ENCODE measurements at places on chromosomes 5 and 9.

- DNase-seq, result no peak
Observed at GRCh38 chr5:78809444-78809843, 160.9 kb upstream of the LHFPL2 start.

- DNase-seq, result no peak
Observed at GRCh38 chr5:55577353-55578060, 42.7 kb upstream of the PLPP1 start.

- DNase-seq, result no peak
Observed at GRCh38 chr5:119655061-119655460, 25.7 kb downstream of the FAM170A start.

DNA sequence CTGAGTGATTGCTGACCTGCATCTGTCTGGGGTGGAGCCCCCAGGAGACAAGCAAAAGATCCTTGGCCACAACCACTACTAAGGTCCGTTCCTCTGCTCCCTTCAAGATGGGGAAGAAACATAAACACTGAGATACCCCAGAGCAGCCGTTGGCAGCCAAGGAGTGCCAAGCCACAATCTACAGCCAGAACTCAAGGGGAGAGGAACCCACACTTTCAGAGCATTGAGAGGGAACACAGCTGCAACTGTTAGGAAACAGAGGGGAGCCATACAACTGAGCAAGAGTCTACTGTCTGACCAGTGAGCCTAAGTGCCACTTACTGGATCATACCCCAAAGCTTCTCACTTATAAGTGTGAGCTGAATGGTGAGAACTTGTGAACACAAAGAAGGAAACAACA, 44.6 kb upstream of the ADRB2 start:
- no peak for DNase-seq

DNA sequence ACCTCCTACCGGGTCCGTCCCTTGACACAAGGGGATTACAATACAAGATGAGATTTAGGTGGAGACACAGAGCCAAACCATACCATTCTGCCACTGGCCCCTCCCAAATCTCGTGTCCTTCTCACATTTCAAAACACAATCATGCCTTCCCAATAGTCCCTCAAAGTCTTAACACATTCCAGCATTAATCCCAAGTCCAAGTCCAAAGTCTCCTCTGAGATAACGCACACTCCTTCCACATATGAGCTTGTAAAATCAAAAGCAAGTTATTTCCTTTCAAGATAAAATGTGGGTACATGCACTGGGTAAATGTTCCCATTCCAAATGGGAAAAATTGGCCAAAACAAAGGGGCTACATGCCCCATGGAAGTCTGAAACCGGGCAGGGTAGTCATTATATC, 463.9 kb upstream of the CDH9 start:
- DNase-seq, result no peak

DNA sequence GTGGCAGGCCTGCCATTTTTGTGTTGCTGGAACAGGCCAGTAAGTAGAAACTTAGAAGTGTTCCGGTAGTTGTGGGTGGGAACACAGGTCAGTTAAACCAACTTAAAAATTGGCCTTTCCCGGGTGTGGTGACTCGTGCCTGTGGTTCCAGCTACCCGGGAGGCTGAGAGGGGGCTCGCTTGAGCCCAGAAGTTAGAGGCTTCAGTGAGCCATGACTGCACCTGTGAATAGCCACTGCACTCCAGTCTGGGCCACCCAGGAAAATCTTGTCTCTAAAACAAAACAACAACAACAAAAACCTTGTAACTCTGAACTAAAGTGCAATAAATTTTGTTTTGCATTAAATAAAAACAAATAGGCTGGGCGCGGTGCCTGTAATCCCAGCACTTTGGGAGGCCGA, 1.4 kb upstream of the NHP2 start:
- no peak for DNase-seq

DNA sequence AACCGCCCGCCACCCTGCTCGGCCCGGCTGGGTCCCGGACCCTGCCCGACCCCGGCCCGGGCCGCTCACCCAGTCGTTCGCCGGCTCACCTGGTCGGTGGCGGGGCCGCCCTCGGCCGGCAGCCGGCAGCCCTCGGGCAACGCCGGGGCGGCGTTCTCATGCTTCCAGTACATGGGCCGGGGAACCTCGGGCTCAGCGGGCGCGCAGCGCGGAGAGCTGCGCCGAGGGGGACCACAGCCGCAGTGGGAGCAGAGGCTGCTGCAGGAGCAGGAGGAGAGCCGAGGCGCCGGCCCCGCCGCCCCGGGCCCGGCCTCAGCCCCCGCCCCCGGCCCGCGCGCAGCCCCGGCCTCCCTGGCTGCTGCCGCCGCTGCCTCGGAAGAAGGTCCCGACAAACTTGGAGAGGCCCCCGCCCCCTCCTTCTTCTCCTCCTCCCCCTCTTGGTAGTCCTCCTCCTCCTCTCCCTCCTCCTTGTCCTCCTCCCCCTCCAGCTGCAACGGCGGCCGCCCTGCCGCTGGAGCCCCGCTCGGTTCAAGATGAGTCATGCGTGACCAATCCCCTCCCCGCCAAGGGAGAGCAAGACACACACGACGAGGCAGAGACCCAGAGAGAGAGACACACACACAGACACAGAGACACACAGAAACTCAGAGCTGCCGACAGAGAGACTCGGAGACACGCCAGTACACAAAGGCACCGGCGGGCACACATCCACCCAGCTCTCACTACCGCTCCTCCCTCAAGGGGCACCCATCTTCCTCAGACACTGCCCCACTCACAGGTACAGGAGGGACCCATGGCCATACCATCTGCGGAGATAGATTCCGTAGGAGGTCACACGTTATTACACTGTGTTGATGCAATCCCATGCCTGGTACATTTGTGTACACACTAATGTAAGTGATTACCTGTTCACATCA, at the start of gene LHX6:
LHX6 (minus strand) TSS at position 390 of the 917 bp plus-strand sequence; CDS start at position 173, 217 bp downstream.
- no peak for DNase-seq

DNA sequence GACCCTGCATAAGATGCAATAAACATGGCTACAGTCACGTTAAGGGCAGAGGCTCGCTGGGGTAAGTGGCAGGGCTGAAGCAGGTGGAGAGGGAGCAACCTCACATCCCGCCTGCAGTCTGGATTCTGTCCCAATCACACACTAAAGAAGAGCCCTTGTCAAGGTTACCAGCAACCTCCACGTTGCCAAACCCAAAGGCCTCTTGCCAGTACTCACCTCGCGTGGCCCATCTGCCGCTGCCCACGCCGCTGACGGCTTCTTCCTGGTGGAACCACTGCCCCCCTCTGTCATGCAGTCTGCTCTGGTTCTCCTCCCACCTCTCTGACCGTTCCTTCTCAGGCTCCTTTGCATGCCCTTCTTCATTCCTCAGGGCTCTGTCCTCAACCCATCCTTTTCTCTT, 8.8 kb downstream of the AQP7 start:
- no peak for DNase-seq

DNA sequence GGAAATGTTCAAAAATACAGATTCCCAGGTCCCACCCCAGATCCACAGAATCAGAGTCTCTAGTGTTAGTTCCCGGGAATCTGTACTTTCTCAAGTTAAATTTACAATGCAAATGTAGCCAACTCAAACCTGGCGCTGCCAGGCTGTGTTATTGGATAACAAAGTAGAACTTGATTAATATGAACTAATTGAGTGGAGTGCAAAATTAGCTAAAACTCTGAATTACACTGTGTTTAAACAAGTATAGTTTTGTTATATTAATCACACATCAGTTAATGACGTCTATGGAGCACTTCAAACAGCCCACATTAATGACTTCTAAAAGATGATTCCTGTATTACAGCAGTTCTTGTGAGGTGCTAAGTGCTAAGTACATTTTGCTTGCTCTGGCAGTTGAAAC, 32.4 kb upstream of the CYFIP2 start:
- no peak for DNase-seq

- no peak for DNase-seq
Observed at GRCh38 chr5:14185326-14186058, 42.4 kb downstream of the TRIO start.

DNA sequence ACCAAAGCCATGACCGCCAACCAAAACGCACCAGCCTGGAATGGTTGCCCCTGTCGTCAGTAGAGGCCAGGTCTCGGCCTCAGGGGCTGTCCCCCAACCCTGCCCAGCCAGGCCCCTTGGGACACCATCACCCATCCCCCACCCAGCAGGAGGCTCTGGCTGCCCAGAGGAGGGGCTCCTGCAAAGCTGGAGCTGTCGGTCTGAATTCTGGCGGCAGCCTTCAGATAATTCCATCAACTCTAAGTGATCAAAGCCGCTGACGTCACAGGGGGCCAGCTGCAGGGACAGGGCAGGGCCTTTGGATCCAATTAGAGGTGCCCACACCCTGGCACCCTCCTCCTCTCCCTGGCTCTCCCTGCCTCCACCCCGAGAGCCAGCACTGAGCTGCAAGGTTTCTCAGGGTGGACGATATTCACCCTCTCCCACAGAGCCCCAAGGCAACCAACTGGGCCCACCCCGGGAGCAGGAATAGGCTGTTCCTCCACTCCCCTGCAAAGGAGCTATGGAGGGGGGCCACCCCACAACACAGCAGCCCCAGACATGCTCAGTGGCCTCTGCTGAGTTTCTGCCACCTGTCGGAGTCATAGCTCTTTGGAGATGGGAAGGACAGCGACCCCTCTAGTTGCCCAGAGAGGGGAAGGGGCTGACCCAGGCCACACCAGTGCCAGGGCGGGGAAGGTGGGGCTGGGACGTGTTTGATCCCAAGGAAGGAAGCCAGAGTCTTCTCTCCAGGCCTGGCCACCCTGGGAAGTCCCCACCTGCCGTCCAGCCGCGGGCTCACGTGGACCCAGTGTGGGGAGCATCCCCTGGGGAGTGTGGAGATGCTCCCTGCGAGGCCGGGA, 78.4 kb downstream of the NTNG2 start:
- DNase-seq, result no peak

DNA sequence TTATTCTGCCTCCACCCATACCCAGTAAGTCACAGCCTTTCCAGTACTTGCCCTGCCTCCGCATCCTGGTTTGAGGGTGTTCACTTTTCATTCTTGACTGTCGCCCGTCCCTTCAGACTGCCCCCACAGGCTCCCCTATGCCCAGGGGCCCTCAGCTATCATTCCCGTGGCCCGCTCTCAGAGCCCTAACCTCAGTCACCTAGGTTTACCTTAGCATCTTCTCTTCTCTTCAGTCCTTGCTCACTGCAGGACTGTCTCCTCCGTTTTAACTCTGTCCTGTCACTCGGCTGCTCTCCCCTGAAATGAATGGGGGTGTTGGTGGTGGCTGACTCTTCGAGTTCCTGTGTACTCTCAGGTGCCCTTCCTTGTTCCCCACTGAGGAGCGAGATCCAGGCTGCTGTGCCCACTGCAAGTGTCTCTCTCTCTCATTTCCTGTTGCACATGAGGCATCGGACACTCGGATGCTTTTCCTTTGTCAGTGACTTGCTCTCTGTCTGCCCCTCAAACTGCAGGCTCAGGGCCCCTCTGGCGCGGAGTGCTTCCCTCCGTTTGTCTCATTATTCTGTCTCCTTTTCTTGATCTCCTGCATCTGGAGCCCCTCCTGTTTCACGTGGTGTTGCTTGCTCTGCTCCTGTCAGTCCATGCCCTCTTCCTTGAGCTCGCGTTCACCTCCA, 89.8 kb downstream of the CACNA1B start:
- no peak for DNase-seq

DNA sequence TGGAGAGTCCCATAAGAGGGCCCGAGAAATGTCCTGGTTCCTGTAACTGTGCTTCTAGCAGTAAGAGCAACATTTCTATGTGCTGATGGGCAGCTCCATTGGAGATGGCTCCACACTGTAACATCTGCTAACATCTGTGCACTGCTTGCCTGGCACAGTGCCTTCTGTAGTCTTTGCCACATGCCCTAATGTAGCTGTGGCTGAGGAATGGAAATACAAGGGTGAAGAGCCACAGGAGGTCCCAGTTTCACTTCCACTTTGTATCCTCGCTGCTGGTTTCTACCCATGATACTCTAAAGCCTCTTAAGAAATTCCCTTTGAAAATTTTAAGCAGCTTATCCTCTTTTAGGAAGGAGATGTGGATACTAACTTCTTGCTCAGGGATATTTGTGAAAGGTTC, 97.4 kb downstream of the HOMER1 start:
- DNase-seq, result no peak

DNA sequence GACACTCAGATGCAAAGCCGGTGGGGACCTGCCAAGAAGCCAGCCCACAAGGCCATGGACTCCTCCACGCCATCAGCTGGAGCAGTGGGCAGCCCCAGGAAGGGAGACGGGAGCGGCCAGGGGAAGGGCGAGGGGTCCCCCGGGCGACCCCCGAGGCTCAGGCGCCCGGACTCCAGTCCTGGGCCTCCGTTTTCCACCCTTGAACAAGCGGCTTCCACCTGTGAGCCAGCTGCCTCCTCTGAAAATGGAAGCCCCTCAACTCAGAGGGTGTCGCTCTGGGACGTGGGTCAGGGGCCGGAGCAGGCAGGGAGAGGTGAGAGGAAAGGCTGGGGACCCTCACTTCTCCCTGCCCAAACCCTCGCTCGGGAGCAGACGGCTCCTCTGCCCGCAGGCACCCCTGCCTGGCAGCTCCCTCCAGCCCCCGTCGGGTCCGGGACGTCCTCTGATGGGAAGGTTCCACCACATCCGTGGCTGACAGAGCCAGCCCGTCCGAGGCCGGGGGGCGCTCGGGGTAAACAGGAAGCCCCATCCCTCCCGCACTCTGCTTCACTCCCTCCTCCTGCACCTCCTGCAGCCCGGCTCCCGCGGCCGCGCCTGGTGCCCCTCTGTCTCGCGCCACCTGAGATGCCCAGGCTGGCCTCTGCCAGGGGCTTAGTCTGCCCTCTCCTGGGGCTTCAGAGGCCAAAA, 3.7 kb upstream of the EGFL7 start:
- DNase-seq, result no peak

- DNase-seq, result no peak
Observed at GRCh38 chr9:17005056-17005823, 129.6 kb upstream of the CNTLN start.

GRCh38 chr5:173035904-173036707, 20.0 kb upstream of the CREBRF start:
- DNase-seq, result no peak

GRCh38 chr5:38576961-38577684, 20.7 kb upstream of the LIFR start:
- DNase-seq, result no peak

- DNase-seq, result no peak
Observed at GRCh38 chr5:72723581-72723980, 92.9 kb upstream of the TNPO1 start.

GRCh38 chr9:31030741-31031202, 1353.7 kb upstream of the ACO1 start:
- DNase-seq, result no peak

DNA sequence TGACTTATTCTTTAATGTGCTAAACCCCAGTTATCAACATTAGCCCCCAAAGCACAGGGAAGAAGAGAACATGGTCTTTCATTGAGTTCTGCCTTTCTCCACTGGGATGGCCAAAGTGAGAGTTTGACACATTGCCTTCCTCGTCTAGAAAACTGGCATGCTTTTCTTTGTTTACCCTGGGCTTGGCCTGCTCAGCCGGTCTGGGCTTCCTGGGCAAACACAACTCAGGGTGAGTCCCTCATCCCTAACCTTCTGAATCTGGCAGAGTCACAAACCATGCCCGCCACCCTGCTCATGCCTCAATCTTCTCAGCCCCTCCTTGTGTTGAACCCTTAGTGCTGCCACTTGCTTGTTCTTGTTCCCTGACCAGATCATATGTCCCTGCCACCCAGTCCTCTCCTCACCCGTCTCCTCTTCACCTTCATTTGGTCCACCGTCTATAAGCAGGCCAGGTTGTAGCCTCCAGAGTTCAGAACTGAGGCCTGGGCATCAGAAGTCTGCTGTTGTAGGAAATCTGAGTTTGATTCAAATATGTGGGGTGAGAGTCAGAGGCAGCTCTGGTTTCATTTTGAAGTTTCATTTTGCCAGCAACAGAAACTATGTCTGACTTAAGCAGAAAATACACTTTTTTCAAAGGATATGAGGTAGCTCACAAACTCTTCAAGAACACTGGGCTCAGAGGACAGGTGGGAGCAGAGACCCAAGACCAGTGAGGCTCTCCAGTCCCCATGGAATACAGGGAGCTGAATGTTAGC, 217.6 kb downstream of the NDUFS4 start:
- no peak for DNase-seq

All from hematopoietic multipotent progenitor cell treated with erythropoietin and hydrocortisone succinate and interleukin-3 and kit ligand, for 17 days (in vitro differentiated cells).